ENCODE measurements at places on chromosomes 1 and 21.

DNA sequence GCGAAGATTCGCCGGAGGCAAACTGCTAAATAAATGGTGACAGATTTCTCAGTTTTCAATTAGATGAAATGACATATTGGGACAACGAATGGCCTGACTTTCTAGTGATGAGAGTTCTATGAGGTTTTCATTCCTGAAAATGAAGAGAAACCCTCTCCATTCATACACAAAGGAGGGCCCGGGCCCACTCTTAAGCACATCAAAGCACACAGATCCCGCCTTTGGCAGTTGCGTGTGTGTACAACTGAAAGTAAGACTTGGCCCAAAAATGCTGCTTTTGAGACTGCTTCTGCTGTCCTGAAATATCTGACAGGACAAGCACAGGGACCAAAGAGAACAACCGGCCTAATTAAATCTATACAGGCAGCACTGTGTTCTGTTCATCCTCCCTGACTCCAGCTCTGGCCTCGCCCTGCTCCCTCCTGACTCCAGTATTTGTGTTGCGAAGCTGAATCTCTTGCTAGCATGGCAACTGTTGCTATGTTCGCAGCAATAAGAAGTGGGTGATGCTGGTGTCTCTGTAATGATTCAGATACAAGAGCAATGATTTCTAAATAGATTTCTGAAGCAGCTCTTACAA lies 7.4 kb downstream of the LRRC53 start:
- DNase-seq = no peak

DNA sequence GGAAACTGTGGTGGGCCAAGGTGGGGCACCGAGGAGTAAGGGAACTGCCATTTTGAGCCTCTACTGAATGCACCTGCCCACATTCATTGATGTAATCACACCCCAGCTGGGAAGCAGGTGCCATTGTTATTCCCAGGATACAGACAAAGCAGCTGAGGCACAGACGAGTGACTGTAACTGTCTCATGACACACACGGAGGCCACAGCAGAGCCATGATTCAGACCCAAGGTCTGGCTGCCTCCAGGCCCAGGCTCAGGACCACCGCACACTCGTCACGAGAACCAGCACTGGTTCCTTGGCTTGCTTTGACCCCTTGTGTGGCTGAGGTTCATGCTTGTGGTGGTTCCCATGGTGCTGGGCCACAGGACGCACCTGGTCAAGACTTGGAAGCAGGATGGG lies 45.6 kb upstream of the CLIC4 start:
- no peak for DNase-seq

DNA sequence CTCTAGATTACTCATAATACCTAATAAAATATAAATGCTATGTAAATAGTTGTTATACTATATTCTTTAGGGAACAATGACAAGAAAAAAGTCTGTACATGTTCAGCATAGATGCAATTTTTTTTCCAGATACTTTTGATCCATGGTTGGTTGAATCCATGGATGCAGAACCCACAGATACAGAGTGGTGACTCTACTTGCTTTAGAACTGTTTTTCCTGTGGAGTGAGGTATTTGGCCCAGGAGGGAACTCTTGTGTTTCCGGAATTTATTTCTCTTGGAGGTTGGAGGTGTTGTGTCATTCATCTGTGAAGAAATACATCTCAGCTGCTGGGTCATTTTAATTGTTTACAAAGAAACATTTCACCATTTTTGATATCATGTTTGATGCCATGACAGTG lies 28.7 kb downstream of the TMEM200B start:
- no peak for DNase-seq

- DNase-seq = no peak
These were observed 121.5 kb downstream of the SIM2 start for GRCh38 chr21:36820176-36821031.

GRCh38 chr1:93588206-93588605 lies 93.4 kb downstream of the BCAR3 start:
- DNase-seq = no peak

DNA sequence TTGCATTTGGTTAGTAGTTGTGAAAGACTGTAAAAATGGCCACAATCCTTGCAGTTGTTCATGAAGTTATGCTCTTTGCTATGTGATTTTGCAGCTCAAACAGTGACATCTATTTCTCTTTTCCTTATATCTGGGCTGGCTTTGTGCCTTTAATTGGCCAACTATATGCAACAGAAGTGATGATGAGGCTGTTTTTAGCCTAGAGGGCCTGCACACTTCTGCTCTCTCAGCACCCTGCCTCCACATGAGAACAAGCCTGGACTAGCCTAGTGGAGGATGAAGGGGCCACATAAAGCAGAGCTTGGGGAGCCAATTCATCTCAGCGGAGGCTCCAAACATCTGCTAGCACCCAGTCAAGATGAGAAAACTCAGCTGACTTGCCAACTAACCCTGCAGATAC lies 339.8 kb downstream of the OMA1 start:
- no peak for DNase-seq

DNA sequence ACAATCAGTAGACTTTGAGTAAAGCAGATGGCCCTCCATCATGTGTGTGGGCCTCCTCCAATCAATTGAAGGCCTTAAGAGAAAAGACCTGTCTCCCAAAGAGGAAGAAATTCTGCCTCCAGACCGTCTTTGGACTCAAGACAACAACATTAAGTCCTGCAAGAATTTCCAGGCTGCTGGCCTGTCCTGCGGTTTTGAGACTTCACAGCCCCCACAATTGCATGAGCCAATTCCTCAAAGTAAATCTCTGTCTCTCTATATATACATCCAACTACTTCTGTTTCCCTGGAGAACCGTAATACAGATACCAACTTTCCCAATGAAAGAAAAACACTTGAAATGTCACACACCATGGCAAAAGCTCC lies 16.4 kb downstream of the REG4 start:
- DNase-seq = no peak

- DNase-seq = no peak
These were observed 1.4 kb downstream of the MACO1 start for GRCh38 chr1:25431955-25432719.

DNA sequence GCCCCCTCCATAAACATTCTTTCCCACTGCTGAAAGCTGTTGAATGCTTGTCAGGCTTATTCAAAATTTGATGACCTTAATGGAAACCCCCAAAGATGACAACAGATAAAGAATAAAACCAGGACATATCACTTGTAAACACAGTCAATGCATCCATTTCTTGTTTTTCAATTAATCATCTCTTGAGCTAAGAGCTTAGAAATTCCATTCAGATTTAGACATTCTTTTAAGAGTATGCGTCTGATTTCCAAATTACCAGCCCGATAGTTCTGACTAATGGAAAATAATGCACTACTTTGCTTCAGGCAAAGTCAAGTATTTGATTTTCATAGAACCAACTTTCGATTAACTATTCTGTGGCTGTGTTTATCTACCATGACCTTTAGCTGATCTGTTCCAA lies 100.6 kb upstream of the RUNX1 start:
- DNase-seq = no peak

- peak; percentile 39 for DNase-seq
These were observed 12.7 kb downstream of the INSL5 start for GRCh38 chr1:66788231-66788939.

GRCh38 chr1:37506740-37507139 lies 7.8 kb downstream of the MEAF6 start:
- no peak for DNase-seq

- no peak for DNase-seq
These were observed 121.2 kb upstream of the GALNT2 start for GRCh38 chr1:229945795-229946194.

DNA sequence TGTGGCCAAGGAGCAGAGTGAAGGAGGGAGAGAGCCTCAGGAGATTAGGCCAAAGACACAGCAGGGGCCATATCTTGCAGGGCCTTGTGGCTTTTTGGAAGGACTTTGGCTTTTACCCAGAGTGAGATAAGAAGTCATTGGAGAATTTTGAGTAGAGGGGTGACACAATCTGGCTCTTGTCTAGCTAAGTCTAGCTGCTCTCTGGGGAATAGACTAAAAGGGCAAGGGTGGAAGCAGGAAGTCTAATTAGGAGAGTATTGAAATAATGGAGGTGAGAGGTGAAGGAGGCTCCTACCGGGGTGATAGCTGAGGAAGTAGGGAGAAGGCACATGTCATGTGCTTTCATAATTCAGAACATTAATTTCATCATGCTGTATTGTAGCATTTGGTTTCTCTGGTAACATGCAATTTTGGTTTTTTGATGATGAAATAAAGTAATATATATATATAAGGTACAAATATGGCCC lies 34.3 kb upstream of the KCNA3 start:
- DNase-seq = no peak
